ENCODE measurements at places on chromosomes 5 and 9. TPM values are rescaled to one million over a fixed set of nuclear protein-coding genes. Genes with fewer than 3 reads are reported as not detected.

Gene ARHGEF37
- total RNA-seq: 7.1 TPM

Gene BSPRY
- total RNA-seq: 9.0 TPM

Gene MLANA
- total RNA-seq: 12.1 TPM

Gene PDLIM4
- total RNA-seq: 40.0 TPM

Gene SPATA31A3
- total RNA-seq: not detected

Gene OTP
- 0.31 TPM for total RNA-seq

DNA sequence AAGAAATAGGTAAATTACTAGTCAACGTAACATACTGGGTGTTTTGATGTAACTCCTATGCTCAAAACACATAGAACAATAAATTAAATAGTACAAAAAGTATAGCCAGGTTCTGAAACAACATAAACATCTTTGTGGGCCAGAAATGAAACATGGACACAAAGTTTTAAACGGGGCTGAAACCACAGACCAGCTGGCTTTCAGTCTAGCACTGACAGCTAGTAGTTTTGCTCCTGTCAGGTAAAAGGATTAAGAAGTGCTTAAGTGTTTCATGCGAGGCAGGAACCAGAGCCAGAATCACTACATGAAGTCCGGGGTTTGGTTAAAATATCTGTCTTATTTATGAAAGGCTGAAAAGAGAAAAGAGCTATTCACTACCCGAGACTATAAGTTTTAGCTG, 19.5 kb downstream of the DCAF10 start:
- DNase-seq: no peak

- no peak for DNase-seq
Measured at GRCh38 chr5:140362311-140362710, 2.3 kb downstream of the SLC4A9 start.

GRCh38 chr5:131513780-131514179, 121.2 kb downstream of the RAPGEF6 start:
- no peak for DNase-seq

GRCh38 chr5:172644711-172645110, 3.6 kb downstream of the NEURL1B start:
- no peak for DNase-seq

GRCh38 chr9:32725066-32725860, 58.1 kb upstream of the TMEM215 start:
- DNase-seq: no peak

- DNase-seq: no peak
Measured at GRCh38 chr5:32273821-32274220, 38.9 kb downstream of the MTMR12 start.

- DNase-seq: no peak
Measured at GRCh38 chr5:151140686-151141459, 16.7 kb downstream of the ANXA6 start.

- DNase-seq: no peak
Measured at GRCh38 chr5:2529371-2530092, 221.9 kb downstream of the IRX2 start.

- DNase-seq: no peak
Measured at GRCh38 chr9:125630436-125630835, 76.6 kb downstream of the MAPKAP1 start.

DNA sequence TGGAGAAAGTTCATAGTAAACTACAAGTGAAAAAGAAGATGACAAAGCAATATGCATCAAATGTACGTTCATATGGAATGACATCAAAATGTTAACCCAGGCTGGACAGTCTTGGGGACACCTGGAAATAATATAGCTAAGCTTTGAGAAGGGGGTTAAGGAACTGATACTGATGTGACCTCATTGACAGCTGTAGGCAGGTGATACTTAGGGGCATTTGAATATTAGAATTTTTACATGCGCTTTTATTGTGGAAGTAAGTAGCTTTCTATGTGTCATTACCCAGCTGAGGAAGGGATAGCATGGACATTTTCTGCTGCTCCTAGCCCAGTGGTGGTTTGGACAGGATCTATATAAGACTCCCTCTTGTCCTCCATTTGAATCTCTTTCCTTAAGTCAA, 299.7 kb downstream of the CWC27 start:
- DNase-seq: no peak

GRCh38 chr9:72839085-72839484, 113.8 kb downstream of the ALDH1A1 start:
- DNase-seq: no peak

DNA sequence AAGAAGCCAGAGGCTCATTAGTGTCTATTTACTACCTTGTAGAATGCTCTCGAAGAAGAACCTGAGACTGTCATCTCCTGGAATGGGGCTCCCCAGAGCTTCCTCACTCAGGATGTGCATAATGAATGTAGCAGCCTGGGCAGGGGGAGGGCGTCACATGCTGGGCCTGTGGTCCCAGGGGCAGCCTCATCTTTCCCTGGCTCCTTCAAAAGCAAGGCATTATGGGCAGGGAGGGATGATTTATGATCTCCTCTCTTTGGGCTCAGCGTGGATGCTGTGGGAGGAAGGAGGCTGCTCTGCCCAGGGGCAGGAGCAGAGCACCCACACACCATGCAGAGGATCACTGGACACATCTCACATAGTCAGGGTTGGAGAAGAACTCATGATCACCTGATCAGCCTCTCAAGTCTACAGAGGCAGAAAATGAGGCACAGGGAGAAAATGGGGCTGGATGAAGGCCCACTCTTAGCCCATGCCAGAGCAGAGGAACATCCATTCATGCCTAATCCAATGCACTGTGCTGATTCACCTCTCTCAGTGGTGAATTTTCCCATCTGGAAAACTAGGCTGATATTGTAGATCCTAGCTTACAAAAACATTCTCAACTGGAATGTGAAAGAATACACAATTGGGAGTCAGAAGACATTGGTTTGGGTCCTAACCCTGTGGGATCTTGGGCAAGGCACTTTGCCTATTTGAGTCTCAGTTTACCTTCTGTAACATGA, 173.7 kb downstream of the CARTPT start:
- DNase-seq: no peak

GRCh38 chr5:170216257-170216864, 16.4 kb upstream of the C5orf58 start:
- DNase-seq: no peak

- DNase-seq: no peak
Measured at GRCh38 chr5:67902497-67902830, 313.1 kb upstream of the PIK3R1 start.

DNA sequence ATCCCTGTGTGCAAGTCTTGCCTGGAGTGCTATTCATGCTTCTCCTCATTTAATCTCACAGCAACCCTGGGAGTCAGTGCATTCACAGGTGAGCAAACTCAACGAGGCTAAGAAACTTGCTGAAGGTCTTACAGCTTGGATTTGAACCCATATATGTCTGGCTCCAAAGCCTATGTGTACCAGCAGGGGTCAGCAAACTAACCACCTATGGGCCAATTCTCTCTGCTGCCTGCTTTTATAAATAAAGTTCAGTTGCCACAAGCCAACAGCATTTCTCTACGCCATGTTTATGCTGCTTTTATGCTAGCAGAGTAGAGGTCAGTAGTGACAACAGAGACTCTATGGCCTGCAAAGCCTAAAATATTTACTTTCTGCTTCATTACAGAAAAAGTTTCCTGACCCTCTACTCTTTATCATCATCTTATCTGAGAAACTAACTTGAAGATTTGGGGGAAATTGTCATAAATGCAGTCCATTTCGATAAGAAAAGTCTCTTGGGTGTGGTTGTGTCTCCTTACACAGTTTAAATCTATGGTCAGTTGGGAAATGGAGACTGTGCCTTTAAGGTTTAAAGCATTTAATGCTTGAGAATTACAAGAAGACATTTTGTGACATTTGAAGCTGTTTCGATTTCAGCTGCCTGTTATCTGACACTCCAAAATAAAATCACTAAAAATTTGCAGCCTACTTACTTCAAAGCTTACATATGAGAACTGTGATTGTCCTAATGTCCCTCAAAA, 137.7 kb downstream of the PRELID2 start:
- no peak for DNase-seq

DNA sequence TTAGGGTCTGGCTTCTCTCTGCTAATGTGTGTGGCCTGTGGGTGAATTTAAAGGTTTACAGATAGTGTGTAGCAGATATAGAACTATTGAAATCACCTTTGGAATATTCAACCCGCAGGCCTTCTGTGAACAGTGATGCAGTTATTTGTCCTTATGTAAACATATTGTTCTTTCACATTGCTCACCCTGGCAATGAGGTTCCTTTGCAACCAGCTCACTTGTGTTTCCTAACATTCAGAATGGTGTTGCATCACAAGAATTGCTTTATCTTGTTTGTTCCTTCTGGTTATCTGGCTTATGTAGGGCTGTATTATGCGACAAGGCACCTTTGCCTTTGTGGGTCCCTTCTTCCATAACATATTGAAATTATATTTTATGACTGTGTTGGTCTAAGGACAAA, 370.3 kb downstream of the NNT start:
- DNase-seq: no peak

DNA sequence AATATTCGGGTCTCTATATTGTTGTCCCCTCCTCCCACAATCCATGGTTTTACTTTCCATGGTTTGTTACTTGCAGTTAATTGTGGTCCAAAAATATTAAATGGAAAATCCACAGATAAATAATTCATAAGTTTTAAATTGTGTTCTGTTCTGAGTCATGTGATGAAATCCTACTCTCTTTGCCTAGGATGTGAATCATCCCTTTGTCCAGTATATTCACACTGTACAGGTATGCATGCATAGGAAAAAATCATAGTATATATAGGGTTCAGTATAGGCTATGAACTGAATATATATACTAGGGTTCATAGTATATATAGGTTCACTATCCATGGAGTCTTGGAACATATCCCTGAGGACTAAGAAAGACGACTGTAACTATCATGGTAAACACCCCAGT, 19.6 kb downstream of the INSYN2B start:
- DNase-seq: no peak

GRCh38 chr5:179314606-179315355, 30.5 kb downstream of the ADAMTS2 start:
- no peak for DNase-seq

DNA sequence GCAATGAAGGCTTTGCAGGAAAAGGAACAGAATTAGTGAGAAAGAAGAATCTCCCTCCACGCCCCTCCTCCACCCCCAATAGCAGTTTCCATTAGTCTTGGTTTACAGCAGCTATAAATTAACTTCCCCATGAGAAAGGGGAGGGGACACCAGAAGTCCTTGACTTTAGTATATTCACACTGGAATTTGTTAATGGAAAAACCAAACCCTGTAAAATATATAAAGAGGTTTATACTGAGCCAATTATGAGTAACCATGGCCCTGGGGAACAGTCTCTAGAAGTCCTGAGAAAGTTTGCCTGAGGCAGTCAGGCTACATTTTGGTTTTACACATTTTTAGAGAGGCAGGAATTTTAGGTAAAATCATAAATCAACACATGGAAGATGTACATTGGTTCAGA, 88.5 kb downstream of the ALDH1A1 start:
- no peak for DNase-seq

- no peak for DNase-seq
Measured at GRCh38 chr5:146474065-146474464, 26.9 kb downstream of the TCERG1 start.

GRCh38 chr5:170634256-170634990, 130.6 kb downstream of the KCNIP1 start:
- DNase-seq: no peak

Data from type B pancreatic cell (in vitro differentiated cells).